ENCODE measurements at places on chromosomes 12 and 14.

DNA sequence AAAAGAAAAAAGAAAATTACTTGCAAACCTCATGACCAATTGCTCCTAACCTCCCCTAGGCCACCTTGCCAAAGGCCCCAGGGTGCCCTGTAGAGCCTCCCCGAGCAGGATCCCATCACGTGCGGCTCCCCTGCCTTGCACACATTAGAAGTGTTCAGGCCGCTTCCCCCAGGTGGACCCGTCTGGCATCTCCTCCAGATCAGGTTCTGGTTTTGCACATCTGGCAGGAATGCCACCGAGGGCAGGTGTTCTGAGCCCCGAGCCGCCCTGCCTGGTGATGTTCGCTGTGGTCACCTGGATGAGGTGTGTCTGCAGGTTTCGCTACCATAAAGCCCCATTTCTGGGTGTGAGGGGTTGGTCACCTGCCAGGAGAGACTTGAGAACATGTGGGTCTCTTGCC is 19.3 kb downstream of the MMP17 start:
- no peak for DNase-seq

GRCh38 chr14:50318031-50318626 is 6.0 kb downstream of the DMAC2L start:
- DNase-seq: no peak

DNA sequence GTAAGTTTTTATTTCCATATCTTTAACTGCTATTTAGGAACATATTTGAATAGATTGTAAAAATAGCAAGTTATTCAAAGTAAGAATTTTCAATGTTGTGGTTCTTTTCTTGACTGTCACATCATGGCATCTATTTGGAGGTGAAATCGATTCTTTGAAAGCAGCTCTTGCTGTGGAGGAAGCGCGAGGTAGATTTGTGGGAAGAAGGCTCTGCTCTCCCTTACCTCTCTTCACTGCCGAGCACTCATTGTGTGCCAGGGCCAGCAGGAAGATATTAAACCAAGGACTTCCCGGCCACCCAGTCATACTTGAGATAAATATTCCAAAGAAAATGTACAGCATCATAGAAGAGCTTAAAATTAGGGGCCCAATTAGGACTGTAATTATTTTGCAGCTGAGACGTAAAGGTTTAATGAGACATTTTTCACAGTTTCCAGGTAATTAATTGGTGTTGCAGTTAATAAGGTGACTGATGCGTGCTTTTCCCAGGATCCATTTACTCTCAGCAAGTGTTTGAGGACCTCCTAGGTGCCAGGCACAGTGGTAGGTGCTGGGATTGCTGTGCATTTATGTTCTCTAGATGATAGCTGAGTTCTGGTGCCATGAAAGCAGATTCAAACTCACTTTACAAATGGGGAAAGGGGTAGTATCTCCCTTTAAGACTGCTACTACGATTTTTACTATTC is 89.2 kb upstream of the DYNC1H1 start:
- DNase-seq: no peak

- DNase-seq: no peak
These were observed 16.3 kb downstream of the MAP4K5 start for GRCh38 chr14:50516091-50516490.

DNA sequence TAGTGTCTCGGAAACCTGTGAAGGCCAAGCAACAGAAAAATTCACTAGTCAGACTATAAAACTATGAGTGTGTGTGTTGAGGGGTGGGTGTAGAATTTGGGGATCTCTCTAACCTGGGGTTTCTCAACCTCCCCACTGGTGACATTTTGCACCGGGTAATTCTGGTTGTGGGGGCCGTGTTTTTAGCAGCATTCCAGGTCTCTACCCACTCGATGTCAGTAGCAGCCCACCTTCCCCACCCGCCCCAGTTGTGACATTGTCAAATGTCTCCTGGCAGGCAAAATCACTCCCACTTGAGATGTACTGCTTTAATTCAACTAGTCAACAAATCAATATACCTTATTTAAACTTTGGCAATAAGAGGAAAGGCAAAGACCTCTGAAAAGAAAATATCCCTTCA is 4.1 kb downstream of the GCN1 start:
- no peak for DNase-seq

DNA sequence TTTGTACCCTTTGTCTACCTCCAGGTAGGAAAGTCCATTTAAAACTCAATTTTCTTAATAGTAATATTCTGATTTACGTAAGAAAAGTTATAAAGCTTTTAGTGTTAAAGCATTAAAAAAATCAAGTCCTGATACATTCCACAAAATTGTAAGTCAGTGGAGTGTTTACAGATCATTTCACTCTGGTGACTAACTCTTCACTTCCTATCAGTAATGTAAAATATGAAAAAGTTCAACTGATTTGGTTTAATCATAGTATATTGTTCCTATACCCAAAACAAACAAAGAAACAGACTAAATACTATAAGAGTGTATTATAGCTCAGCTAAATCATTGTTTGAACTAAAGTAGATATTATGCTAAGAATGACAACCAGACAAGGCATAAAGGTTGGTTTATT is 85.9 kb downstream of the VEZT start:
- no peak for DNase-seq

GRCh38 chr14:38536376-38537038 is 280.6 kb upstream of the CLEC14A start:
- no peak for DNase-seq

DNA sequence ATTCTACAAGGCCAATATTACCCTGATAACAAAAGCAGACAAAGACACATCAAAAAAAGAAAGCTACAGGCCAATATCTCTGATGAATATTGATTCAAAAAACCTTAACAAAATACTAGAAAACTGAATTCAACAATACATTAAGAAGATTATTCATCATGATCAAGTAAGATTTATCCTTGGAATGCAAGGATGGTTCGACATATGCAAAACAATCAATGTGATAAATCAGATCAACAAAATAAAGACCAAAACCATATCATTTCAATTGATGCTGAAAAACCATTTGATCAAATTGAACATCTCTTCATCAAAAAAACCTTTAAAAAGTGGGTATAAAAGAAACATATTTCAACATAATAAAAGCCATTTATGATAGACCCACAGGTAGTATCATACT is 117.3 kb downstream of the CPNE8 start:
- DNase-seq: no peak

DNA sequence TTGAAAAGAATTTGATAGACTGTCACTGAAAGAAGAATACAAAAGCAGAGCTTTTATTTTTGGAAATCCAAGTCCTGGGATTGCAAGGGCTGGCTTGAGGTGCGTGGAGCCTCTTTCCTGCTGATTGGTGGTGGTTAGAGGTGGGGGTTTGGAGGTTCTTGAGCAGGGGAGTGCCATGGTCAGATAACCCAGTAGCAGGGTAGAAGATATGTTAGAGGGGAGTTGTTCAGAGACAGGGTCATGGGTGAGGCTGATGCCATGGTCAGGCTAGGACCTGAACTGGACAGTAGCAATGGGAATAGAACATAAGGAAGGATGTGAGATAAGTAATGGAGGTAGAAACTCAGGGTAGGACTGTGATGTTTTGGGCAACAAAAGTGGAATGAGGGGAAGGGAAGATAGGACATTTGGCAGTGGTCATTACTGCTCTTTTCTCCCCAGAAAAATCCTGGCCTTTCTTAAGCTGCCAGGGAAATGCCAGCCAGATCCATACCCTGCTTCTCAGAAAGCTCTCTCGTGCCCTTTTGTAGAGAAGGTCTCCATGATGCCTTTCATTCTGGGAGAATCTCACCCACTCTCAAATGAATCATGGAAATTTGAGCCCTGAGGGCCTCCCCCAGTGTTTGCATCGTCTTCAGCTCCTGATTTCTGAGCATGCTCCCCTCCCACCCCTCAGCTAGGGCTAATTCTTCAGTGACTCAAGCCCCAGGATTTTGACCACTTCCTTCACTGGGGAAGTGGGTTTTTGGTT is 9.5 kb downstream of the EMP1 start:
- DNase-seq: no peak

- no peak for DNase-seq
These were observed 5.4 kb downstream of the SARNP start for GRCh38 chr12:55812088-55812487.

DNA sequence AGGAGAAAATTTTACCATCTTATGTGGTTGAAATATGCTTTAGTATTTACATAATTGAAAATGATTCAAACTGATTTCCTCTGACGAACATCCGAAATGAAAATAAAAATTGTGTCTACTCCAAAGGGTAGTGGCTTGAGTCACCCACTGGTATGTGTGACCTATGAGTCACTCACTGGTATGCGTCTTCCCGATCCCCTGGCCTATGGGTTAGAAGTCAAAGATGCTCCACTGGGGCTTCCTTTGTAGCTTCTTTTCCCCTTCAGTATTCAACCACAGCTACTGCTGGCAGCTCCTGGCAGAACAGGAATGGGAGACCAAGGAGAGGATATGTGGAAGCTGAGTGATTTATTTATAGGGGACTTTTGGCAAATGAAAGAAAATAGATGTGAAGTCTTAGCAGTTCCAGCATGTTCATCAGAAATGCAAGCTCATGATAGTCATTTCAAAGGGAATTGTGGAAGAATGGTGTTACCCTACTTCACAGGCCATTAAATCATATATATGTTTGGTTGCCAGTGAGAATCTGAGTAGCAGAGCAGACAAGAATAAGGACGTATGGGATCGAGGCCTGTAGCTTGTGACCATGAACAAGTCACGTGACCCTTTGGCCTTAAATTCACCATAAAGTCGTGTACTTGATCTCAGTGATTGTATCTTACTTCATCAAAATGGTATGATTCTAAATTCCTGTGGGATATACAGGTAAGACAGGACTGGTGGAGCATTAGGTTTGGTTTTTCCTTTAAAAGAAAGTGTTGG is 108.3 kb downstream of the CRADD start:
- DNase-seq: no peak

DNA sequence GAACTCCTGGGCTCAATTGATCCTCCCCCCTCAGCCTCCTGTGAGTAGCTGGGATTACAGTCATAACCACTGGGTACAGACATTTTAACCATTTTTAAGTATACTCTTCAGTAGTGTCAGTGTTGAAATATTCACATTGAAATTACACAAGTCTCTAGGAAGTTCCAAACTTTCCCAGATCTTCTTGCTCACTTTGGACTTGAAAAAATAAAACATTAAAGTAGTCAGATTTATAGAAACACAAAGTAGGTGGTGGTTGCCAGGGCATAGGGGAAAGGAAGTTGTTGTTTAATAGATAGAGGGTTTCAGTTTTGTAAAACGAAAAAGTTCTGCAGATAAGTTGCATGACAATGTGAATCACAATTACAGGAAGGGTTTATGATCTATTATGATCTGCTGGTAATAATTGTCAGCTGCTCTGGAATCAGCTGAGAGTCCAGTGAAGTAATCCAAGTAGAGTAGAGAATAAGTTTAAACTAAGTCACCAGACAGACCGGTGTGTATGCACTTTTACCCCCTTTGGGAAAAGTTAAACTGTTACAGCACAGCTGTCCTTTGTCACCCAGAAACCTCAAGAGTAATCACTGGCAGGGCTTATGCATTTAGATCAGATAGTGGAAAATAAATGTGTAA is 27.4 kb downstream of the PCNX1 start:
- no peak for DNase-seq

GRCh38 chr14:91755570-91756295 is 23.8 kb upstream of the CATSPERB start:
- DNase-seq: no peak

DNA sequence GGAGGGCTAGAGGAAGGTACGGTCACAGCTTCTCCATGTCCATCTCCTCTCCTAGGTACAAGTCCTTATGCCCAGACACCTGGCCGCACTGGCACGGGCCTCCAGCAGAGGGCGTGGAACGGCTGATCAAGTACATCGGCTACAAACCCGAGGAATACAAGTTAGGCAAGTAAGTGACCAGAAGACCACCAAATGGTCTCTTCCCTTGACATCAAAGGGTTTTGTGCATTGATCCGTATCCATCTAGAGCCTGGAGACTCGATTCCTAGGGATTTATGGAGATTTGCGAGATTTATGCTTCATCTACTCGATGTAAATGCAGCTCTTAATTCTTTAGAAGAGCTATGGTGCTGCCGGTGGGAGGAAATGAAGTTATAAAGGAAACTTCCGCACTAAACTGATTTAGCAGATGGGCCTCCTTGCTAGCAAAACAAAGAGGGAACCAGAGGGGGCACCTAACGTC is 44.2 kb downstream of the KCTD10 start:
- peak; percentile 64 for DNase-seq

DNA sequence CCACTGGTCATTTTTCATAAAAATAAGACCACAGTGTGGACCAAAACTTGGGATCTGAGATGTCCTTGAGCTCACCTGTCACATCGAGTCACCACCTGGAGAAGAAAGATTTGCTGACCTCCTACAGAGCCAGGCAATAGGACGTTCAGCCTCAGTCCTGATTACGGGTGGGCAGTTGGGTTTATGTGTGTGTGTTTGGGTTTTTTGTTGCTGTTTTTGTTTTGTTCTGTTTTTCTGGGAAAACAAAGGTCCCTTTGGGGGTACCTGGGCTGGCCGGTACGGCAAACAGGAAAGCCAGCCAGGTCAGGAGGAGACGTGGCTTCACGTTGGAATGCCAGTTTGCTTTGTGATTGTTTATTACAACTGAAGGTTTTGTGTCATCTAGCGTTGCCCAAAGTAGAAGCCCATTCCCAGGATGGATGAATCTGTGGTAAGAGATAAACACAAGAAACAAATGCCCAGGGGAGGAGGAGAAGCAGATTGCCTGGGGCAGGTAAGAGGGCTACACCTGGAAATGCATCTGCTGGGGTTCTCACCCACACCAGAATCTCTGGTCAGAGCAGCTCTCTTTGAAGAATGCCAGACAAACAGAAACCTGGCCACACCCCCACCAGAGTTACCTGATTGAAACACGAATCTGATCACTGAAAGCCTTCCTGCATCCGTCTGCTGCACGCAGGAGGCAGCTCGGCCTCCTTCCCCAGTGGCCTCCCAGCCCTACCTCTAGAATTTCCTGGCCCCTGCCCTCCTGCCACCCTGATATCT is 100.1 kb upstream of the DIO3 start:
- no peak for DNase-seq

GRCh38 chr12:15682826-15683225 is 106.4 kb downstream of the EPS8 start:
- no peak for DNase-seq

GRCh38 chr12:45566257-45566656 is 163.2 kb upstream of the ARID2 start:
- no peak for DNase-seq

- no peak for DNase-seq
These were observed 8.0 kb downstream of the CCDC198 start for GRCh38 chr14:57485635-57486034.

DNA sequence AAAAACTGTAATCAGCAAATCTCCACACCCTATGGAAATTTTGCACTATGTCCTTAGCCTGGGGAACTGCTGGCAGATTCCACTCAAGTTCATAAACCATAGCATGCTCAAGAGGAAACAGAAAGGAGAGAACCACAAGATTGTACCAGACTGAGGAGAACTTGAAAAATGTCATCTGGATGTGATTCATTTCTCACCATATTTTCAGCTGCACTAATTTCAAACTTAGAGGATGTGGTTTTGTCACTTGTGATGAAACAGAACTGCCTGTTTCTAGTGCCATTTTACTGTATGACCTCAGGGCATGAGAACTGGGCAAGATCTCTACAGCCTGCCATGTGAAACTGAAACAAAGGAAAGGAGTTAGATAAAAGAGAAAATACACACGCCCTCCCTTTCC is 1493.1 kb upstream of the FLRT2 start:
- DNase-seq: no peak

- DNase-seq: no peak
These were observed 7.1 kb upstream of the PNMA1 start for GRCh38 chr14:73721101-73721821.

GRCh38 chr12:55965941-55966407 is at the start of gene PMEL:
PMEL (minus strand) TSS chr12:55966042; CDS start chr12:55966011, 31 bp downstream.
- no peak for DNase-seq

All from T follicular helper cell (primary cell).